ENCODE measurements at places on chromosomes 6 and 20.

DNA sequence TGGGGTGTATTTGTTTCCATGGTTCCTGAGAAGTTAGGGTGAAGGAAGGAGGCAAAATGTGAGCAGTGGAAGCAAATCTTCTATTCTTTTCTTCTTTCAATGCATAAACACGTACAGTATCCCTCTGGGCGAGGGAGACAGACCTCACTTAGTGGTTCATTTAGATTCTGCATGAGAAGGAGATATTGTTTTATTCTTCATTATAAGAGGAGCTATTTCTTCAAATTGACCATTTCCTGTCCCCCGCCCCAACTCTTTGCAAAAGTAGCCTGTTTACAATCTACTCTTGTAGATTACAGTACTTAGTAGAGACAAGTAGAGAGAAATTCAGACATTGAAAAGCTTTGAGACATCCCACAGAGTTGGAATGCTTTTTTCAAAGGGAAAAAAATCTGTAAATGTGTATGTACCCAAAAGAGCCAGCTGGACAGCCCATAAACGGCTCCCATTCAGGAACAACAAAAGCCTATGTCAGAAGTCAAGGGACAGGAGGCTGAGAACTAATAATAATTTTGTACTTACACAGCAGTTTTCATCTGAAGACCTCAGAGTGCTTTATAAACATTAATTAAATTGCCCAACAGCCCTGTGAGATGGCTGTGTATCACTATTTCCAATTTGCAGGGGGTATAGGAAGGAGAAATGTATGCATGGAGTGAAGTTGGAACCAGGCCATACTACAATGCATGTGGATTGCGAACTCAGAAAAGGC lies 23.9 kb downstream of the CD83 start:
- DNase-seq: no peak

DNA sequence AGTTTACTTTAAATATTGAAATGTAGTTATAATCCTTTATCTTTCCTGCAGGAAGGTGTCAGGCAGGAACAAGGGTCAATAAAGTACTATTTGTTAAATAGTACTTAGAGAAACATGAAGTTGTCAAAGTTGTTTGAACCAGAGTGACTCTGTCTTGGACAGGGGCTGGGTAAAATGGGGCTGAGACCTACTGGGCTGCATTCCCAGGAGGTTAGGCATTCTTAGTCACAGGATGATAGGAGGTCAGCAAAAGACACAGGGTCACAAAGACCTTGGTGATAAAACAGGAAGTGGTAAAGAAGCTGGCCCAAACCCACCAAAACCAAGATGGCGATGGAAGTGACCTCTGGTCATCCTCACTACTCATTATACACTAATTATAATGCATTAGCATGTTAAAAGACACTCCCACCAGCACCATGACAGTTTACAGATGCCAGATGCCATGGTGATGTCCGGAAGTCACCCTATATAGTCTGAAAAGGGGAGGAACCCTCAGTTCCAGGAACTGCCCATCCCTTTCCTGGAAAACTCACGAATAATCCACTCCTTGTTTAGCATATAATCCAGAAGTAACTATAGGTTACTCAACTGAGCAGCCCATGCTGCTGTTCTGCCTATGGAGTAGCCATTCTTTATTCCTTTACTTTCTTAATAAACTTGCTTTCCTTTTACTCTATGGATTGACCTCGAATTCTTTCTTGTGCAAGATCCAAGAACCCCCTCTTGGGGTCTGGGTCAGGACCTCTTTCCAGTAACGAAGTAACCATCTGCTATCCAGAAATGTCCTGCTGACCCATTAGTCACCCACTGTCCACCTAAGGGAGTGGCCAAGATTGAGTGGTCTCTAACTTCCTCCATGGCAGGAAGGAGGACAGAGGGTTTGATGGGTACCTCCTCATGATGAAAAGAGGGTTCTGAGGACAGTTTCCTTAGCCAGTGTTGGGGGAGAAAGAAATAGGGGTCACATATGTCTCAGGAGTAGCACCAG lies 19.6 kb downstream of the SLC22A2 start:
- no peak for DNase-seq

DNA sequence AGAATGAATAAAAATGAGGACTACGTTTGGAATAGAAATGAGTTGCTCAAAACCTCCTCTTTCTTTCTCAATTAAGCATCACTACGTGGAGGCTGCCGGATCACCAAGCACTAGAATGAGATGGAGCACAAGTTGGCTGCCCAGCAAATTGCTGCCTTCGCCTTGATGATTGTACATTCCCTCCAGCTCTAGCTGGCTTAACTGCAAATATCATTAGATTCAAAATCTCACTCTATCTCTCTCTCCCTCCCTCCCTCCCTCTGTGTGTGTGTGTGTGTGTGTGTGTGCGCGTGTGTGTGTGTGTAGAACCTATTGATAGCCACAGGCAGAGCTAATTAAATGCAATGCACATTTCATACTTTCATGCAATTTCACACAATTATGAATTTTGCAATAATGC lies 310.7 kb upstream of the CDH4 start:
- DNase-seq: no peak

GRCh38 chr6:33508935-33509926 lies 54.9 kb downstream of the ZBTB9 start:
- DNase-seq: no peak

DNA sequence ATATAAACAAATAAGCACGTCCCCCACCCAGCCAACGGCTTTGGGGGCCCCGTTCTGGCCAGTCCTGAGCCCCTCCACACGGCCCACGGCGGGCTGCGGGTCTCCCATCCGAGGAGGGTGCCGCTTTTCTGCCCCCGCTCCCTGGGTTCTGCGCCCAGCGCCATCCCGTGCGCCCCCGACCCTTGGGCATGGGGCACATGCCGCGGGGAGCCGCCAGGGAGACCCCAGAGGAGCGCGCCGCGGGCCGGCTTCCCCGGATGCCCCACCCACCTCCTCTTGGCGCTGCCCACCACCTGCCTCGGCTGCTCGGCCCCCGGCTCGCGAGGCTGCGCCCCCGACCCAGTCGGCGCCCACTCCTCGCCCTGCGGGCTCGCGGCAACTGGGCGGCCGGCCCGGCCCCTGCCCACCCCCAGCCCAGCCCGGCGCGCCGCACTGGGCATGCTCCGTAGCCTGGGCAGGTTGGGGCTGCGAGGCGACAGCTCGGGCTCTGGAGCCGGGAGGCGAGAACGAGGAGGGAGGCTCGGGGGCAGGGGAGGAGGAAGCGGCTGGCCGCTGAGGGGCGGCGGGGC lies 570 bp upstream of the PLCB4 start:
- no peak for DNase-seq

DNA sequence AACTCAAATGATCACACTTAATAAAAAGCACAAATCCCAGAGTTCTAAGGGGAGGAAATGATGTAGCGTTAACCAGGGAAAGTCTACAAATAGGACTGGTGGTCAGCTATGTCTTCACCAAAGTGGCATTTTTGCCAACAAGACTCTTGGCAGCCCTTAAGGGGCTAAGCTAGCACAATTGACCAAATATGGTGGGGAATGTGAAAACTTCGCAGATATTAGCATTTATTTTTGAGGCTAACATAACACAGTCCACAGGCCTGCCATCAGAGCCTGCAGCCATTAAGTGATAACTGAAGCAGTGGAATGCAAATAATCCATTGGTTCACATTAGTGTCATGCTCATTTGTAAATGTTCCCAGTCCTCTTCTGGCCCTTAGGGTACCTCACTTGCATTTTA lies 274.6 kb downstream of the FOXC1 start:
- no peak for DNase-seq

DNA sequence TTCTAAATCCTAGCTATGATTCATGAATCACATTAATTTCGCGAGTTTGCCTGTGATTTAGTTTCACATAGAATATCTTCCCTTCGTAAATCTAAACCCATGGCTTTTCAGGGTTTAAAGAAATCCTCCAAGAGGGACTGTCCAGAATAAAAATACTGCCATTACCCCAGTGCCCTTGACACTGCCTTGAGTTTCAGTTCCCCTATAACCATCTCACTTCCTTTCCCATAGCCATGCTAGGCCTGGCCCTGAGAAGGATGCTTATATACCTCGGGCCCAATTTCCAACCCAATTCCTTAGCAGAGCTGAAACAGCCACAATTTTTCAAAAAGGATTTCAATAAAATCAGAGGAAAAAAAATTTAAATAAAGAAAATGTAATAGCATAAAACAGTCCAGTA lies 697.3 kb downstream of the FRK start:
- no peak for DNase-seq

- peak; percentile 17 for DNase-seq
Observed at GRCh38 chr6:5072440-5072839, 12.7 kb upstream of the PPP1R3G start.

DNA sequence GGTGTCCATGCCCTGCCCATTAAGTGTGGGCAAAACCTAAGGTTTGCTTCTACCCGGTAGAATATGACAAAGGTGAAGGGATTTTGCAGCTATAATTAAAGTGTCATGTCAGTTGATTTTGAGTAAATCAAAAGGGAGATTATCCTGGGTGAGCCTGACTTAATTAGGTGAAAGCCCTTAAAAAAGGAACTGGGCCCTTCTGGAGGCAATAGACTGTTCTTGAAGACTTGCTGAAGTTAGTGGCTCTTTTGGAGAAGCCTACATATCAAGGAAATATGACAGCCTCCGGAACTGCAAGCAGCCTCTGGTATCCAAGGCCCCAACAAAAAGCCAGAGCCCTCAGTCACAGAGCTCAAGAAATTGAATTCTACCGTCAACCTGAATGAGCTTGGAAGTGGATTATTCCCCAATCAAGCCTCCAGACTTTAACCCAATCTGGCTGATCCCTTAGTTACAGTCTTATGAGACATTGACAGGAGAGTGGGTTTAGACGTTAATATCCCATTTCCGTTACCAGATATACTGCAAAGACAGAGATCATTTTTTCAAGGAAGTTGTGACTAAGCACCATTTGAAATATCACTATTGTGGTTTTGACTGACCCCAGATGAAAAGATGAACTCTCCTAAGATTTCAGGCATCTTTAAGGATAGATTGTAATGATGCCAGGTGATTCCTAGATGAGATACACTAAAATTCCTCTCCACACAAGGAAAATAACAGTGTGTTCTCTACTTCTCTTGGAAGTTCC lies 303.4 kb downstream of the PLCB1 start:
- no peak for DNase-seq
